Fibroblast of villous mesenchyme (primary cell): ENCODE measurements at places on chromosomes 12 and 14. TPM values are rescaled to one million over a fixed set of nuclear protein-coding genes. Genes with fewer than 3 reads are reported as not detected.

Gene FGD6
- total RNA-seq, result 11.9 and 18.1 TPM in 2 replicates

Gene ZC2HC1C
- total RNA-seq, result 0.64 and 2.2 TPM in 2 replicates

Gene KCNC2
- total RNA-seq, result 0.43 TPM in 1 of 2 replicates, not detected in the other

Gene KLHL33
- total RNA-seq, result under 0.01 and 0.43 TPM in 2 replicates

Gene FOXG1
- total RNA-seq, result under 0.01 TPM in 1 of 2 replicates, not detected in the other

Gene ZDHHC22
- not detected in 2 replicates for total RNA-seq

Gene PAPLN
- 1.6 and 4.3 TPM in 2 replicates for total RNA-seq

Gene OR4E2
- not detected in 2 replicates for total RNA-seq

GRCh38 chr12:124849382-124849781 is 14.3 kb downstream of the SCARB1 start:
- no peak for DNase-seq

- DNase-seq, result no peak
Measured at GRCh38 chr12:133023566-133023965, 13.7 kb upstream of the ZNF84 start.

DNA sequence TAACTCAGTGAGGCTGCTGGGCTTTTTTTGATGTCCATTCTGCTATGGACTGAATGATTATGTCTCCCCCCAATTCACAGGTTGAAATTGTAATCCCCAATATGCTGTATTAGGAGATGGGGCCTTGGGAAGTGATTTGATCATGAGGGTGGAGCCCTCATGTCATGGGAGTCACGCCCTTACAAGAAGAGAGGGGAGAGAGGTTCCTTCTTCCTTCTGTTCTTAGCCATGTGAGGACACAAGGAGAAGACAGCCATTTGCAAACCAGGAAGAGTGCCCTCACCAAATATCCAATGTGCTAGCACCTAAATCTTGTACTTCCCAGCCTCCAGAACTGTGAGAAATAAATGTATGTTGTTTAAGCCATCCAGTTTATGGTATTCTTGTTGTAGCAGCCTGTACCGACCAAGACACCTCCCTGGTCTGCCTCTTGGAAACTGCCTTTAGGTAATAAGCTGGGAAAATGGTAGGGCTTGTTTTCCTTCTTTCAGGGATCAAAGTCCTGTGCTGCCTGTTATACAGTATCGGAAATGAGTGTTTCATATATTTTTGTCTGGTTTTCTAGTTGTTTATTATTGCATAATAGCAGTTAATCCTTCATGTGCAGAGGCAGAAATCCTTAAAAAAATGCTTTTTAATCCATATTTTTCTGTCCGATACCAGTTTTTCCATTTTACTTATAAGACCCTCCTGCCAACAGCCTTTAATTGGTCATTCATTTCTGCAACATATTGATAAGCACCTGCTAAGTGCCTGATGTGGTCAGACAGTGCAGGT is 16.3 kb downstream of the BORCS5 start:
- DNase-seq, result no peak

- DNase-seq, result no peak
Measured at GRCh38 chr14:100668352-100668751, 58.3 kb upstream of the DLK1 start.

GRCh38 chr12:31724557-31724956 is 4.3 kb downstream of the AMN1 start:
- DNase-seq, result no peak

DNA sequence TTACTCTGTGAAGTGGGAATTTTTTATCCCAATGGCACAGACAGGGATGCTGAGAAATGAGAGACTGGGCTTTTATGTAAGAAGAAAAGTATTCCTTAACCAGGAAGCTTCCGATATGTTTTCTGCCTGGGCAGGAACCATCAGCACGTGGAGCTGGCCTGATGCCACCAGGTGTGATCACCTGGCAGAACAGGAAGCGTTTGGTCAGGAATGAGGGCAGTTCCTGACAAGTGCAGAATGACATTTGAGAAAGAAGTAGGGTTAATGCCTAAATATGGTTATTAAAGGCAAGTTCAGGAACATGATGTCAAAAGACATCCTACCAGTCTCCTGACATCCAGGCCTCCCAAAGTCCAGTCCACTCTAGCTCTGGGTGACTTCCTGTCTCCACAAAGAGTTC is 210.3 kb downstream of the NUAK1 start:
- no peak for DNase-seq

- DNase-seq, result no peak
Measured at GRCh38 chr12:67484791-67485480, 163.6 kb upstream of the DYRK2 start.

- DNase-seq, result no peak
Measured at GRCh38 chr14:104544362-104544961, 35.1 kb upstream of the C14orf180 start.

- no peak for DNase-seq
Measured at GRCh38 chr12:9883175-9883574, 1.9 kb downstream of the KLRF2 start.

GRCh38 chr12:2833327-2833726 is 1.5 kb downstream of the NRIP2 start:
- no peak for DNase-seq

- no peak for DNase-seq
Measured at GRCh38 chr14:104147346-104148125, 9.1 kb downstream of the KIF26A start.

DNA sequence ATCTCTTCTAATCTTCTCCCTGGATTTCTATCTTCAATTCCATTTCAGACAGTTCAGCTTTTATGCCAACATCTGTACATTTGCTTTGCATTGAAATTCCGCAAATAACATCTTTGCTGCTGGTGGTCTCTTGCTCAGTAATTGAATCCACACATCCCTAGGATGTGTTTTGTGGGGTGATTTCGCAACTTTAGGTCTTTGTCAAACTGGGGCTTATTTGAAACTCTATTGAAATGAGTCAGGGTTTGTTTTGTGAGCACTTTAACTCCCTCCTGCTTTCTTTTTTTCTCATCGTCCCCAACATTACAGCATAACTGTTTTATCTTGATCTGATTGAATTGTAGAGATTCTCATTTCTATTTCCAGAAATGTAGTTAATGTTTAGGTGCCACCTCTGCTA is 404.3 kb downstream of the NPAS3 start:
- DNase-seq, result peak; percentile 22

DNA sequence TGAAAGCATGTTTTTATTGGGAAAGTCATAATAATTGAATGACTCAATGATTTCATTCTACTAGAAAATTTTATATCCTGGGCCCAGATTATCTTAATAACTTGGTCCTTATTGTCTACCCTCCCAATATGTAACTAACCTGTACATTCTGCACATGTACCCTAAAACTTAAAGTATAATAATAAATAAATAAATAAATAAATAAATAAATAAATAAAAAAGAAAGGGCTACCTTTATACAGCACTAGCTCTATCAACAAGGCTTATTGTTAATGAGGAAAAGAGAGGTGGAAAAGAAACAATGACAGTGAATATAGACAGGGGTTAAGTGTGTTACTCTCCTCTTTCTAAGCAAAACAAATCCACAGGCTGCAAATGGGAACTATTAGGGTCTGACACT is 83.6 kb downstream of the GRIN2B start:
- no peak for DNase-seq

DNA sequence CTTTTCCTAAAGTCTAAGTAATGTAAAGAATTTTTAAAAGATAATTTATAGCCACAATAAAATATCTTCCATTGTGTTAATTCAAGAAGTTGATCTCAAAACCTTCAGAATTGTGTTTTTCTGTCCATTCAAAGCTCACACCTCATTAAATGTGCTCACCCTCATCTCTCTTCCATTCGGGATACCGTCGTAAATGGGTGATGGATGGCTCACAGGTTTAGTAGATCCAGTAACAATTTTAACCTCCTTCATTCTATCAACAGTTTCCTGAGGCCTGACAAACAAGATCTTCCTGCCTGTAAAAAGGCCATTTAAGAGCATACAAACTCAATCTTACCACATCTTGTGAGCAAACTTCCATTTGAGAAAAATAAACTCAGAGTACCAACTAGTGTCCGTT is 9.4 kb upstream of the FLRT2 start:
- DNase-seq, result no peak

DNA sequence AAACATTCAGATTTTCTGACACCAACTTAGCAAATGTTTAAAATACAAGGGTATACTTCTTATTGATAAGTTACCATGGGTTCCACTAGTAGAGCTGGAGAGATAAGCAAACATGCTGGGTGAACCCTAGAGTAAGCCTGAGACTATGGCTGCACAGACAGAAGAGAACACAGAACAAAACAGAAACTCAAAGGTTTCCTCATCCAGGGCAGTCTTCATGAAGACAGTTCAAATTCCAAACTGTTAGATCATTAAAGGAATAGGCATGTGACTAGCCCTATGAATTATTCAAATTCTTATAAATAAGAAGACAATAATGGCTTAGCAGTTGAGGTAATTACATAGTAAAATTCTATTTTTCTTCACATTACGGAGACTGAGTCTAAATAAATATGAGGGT is 28.1 kb downstream of the BTBD7 start:
- peak; percentile 47 for DNase-seq

GRCh38 chr14:91225025-91225424 is 19.5 kb downstream of the GPR68 start:
- no peak for DNase-seq

DNA sequence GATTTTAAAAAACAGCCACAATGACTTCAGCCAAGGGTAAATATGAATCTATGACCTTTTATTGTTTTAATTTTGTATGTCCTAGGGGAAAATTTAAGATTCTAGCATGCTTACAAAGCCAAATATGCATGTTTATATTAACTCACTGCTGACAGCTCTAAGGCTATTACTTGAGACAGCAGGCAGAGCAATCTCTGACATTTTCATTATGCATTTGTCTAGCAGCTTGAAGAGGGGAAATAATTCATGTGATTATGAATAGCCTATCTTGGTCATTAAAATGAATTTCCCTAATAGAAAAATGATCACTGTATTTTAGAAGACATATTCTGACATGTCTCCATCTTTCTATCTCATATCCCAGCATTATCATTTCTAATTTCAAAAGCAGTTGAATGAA is 46.6 kb upstream of the HELB start:
- no peak for DNase-seq

- DNase-seq, result no peak
Measured at GRCh38 chr14:65834812-65835211, 422.3 kb downstream of the FUT8 start.

DNA sequence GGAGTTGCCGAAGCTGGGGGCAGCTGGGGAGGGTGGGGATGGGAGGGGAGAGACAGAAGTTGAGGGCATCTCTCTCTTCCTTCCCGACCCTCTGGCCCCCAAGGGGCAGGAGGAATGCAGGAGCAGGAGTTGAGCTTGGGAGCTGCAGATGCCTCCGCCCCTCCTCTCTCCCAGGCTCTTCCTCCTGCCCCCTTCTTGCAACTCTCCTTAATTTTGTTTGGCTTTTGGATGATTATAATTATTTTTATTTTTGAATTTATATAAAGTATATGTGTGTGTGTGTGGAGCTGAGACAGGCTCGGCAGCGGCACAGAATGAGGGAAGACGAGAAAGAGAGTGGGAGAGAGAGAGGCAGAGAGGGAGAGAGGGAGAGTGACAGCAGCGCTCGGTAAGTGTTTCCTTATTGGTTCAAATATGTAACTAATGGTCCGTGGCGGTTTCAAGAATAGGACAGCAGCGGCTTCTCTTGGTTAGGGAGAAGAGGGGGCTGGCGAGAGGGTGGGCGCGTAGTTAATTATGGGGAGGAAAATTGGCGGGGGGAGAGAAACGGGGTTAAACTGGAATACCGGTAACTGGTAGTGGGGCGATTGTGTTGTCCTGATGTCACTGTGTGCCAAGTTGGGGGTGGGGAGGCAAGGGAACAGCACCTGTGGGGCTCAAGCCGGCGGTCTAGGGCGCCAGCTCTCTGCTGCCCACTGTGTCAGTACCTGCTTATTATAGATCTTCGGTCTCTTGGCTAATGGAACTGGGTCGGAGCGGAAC is 8.4 kb downstream of the HOXC8 start:
- no peak for DNase-seq

DNA sequence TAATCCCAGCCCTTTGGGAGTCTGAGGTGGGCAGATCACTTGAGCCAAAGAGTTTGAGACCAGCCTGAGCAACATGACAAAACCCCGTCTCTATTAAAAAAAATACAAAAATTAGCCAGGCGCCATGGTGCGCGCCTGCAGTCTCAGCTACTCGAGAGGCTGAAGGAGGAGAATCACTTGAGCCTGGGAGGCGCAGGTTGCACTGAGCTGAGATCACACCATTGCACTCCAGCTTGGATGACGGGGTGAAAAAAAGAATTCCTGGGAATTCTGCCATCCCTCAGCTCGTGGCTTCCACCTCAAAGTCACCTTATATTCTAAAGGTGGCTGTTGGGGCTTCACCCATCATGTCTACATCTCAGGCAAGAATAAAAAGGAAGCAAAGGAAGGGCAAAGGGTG is 12.9 kb downstream of the BCL2L14 start:
- no peak for DNase-seq

DNA sequence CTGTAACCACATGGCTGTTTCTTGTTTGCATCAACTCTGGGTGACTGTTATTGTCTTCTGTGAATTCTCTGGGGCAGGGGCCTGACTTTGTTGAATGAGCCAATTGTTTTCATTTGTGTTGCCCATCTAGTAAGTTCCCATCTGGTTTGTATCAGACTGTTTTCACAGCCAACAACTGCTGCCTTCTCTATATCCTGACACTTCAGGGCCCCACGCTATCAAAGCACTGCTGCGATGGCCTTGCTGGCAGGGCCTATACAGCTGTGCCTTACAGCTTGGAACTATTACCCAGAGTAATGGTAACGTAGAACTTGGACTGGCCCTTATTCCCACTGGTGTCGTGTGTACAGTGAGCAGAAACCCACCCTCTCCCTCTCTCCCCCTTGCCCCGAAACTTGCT is 104.3 kb upstream of the DACT1 start:
- DNase-seq, result peak; percentile 34

DNA sequence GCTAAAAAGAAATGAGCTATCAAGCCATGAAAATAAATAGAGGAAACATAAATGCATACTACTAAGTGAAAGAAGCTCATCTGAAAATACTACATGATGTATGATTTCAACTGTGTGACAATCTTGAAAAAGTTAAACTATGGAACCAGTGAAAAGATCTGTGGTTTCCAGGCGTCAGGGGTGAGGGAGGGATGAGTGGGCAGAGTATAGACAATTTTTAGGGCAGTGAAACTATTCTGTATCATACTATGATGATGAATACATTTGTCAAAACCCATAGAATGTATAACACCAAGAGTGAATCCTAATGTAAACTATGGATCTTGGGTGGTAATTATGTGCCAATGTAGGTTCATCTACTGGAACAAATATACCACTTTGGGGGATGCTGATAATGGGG is 21.3 kb downstream of the SPX start:
- no peak for DNase-seq

- peak; percentile 26 for DNase-seq
Measured at GRCh38 chr14:70640938-70641547, 673 bp upstream of the TTC9 start.

- DNase-seq, result no peak
Measured at GRCh38 chr14:102540315-102541028, 30.9 kb upstream of the ANKRD9 start.
